H9 (cell line): ENCODE measurements at places on chromosomes 7 and 10.

DNA sequence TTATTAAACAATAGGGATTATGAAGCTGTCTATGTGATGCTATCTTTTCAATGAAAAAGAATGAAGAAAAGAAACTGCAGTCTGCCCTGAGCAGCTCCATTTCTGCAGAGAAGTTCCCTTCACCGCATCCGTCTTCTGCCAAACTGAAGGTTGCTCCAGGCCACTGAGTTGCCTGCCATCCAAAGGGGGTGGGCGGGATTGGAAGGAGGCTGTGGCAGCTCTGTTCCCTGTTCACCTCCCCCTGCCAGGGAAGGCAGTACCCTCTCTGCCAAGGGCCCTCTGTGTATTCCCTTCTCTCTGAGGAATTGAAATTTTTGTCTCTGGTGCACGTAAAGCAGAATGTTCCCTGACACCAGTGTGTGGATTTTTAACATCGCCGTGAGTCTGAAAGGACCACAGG is 243.1 kb upstream of the GHITM start:
- no peak for DNase-seq

DNA sequence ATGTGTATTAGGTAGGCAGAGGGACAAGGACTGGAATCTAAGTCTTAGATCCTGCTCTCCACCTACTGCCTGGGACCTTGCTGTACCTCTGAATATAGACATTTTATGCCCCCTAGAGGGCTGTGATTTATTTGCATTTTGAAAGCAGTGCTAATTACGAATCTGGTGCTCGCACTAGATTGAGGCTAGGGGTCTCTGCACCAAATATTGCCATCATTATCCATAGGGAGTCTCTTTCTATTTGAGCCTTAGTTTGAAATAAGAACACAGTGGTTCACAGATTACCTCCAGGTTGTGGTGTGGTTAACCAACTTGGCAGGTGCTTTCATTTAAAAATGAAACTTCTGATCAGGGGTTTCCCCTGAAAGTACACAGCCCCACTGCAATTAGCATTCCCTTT is 41.8 kb downstream of the CNNM1 start:
- no peak for DNase-seq

GRCh38 chr7:142754681-142755575 is 5.7 kb downstream of the PRSS1 start:
- no peak for DNase-seq

GRCh38 chr7:142851269-142851668 is 3.6 kb upstream of the EPHB6 start:
- DNase-seq, result no peak

DNA sequence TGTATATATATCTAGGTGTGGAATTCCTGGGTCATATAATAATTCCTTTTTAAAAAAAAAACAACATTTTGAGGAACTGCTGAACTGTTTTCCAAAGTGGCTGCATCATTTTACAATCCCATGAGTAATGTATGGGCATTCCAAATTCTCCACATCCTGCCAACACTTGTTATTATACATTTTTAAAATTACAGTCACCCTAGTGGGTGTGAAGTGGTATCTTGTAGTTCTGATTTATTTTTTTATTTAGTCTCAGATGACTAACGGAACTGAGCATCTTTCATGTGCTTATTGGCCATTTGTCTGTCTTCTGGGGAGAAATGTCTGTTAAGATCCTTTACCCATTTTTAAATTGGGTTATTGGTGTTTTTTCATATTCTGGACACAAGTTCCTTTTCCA is 12.0 kb upstream of the KLHL7 start:
- DNase-seq, result no peak

GRCh38 chr10:22740180-22740579 is 25.8 kb upstream of the PIP4K2A start:
- no peak for DNase-seq

GRCh38 chr7:77306231-77307067 is 106.8 kb upstream of the FGL2 start:
- DNase-seq, result no peak

GRCh38 chr10:6151087-6151977 is 51.4 kb upstream of the PFKFB3 start:
- DNase-seq, result peak; percentile 89

DNA sequence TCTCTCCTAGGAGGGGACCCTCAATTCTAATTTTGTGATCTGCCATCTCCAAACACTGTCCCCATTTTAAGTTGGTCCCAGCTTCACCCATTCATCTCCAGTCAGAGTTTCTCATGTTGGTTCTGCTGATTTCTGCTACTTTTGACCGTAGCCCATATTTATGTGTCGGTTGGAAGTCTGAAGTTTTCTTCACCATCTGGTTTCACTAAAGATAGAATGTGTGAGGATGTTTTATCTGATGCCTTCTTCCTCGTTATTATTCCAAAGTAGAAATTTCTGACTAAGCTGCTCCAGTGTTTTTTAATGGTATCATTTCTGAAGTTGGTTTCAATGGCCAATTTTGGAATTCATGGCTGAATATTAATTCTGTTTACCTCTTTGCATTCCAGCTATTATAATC is 21.3 kb upstream of the IFIT2 start:
- no peak for DNase-seq

DNA sequence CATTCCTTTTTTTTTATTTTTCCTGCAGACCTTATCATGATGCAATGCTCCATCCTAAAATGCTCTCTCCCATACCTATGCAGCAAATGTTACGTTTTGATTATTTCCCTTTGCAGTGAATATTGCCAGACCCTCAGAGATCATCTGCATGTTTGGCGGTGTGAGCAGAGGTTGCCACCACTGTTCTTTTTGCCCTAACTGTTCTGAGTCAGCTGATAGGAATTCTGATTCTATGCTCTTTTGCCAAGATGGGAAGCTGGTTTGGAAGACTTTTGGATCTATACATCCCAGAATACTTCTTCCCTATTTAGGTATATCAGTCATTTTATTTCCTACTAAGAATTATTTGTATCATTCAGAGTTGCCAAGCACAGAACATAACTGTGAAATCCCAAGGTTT is 130.5 kb downstream of the KLF6 start:
- no peak for DNase-seq
